ENCODE measurements at places on chromosomes 7 and 10.

DNA sequence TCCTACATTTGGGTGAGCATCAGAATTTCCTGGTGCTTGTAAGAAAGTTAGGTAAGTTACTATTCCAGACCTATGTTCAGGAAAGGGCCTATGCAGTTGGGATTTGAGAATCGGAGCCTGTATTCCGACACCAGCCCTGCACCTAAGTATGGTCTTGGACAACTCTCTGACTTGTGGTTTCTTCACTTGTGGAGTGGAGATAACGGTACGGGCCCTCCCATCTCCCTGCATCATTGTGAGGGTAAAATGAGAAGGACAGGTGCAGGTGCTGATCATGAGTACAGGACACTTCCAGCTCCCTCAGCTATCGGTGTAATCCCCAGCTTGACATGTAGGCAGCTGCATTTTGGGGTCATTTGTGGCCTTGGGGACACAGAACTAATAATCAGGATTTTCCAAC, 138.3 kb upstream of the NAMPT start:
- no peak for DNase-seq

GRCh38 chr7:117088623-117089194, 135.4 kb downstream of the ST7 start:
- no peak for DNase-seq

GRCh38 chr7:34131371-34131770, 226.0 kb downstream of the BMPER start:
- DNase-seq = no peak

DNA sequence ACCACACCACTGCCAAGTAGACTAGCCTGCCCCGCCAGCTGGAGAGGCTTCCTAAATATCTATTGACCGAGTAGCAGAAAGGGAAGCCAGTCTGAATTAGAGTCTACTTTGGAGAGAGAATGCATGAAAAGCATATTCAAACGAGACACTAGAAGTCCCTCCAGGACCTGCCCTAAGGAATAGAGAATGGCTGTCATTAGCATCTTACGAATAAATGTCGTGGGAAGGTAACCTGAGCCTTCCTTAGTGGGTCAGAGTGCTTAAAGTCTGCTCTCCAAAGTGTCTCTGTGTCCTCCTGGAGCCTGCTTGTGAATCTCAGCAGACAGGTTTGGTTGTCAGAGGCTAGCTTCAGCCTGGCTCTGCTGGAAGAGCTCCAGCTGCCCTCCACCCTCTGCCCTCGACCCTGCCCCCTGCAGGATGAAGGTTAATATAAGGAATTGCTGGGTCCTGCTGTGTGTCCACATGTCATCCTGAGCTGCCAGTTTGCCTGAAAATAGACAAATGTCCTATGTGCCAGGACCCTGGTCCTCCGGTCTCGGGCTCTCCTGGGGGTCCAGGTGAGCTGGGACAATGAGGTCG, 33.4 kb downstream of the FAM241B start:
- no peak for DNase-seq

DNA sequence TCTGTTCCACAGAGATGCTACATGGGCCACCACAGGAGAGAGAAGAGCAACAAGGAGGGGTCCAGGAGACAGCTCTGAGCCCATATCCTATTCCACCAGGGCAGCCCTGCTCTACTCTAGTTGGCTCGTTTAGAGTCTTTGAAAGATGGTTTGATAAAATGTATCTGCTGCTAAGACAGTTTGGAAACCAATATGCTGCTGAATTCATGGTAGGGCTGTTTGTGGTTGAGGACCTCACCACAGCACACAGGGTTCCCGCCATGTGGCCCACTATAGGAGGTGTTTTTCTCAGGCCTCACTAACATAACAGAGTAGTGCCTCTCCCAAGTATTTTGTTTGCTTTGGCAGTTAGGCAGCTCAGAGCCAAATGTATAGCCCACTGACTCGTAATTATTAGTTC, 35.8 kb upstream of the ZC3HAV1L start:
- no peak for DNase-seq

DNA sequence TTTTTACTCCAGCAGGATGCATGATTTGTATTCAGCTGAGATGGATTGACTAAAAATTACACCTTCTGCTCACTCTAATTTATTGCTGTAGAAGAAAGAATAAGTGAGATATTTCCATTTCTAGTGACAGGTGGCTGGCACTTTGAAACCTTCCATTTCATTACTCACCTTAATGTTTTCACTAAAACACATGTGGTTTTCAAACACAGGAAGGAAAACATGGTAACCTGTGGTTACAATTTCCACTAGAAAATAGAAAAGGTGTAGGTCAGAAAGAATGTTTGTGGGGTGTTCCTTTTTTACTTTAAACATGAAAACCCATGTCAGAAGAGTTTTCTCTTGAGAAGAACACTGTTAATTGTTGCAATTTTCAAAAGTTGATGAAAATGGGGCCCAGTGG, 12.0 kb upstream of the PRKCQ start:
- DNase-seq = peak; percentile 58

GRCh38 chr7:147771344-147771743, 819.2 kb upstream of the C7orf33 start:
- no peak for DNase-seq

GRCh38 chr10:14550471-14550981, 219.8 kb upstream of the FRMD4A start:
- no peak for DNase-seq

GRCh38 chr7:30804078-30804661, 33.0 kb downstream of the MINDY4 start:
- no peak for DNase-seq

GRCh38 chr7:35729061-35729783, 34.3 kb upstream of the HERPUD2 start:
- DNase-seq = peak; percentile 38

- no peak for DNase-seq
These were observed 1.9 kb downstream of the GATA3 start for GRCh38 chr10:8056378-8056777.

GRCh38 chr7:16813232-16813616, 8.4 kb upstream of the AGR2 start:
- no peak for DNase-seq

GRCh38 chr7:83036721-83037380, 125.8 kb downstream of the PCLO start:
- no peak for DNase-seq

- no peak for DNase-seq
These were observed 179.1 kb upstream of the FZD1 start for GRCh38 chr7:91085175-91085574.

DNA sequence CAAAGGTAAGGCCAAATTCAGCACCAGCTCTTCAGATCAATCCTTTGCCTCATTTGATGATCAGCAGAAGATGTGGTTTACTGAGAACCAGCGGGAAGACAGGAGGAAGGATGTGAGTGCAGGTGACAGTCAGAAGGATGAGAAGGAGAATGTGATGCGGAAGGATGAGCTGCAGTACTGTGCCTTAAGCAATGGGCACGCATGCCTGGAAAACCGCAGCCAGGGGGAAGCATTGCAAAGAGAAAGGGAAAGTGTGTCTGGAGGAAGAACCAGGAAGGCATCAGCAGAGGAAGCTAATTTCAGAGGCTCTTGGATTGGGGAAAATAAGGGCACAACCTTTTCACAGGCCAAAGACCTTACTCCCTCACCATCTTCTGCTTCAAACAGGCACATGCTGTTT, 25.7 kb downstream of the C10orf71 start:
- peak; percentile 5 for DNase-seq

DNA sequence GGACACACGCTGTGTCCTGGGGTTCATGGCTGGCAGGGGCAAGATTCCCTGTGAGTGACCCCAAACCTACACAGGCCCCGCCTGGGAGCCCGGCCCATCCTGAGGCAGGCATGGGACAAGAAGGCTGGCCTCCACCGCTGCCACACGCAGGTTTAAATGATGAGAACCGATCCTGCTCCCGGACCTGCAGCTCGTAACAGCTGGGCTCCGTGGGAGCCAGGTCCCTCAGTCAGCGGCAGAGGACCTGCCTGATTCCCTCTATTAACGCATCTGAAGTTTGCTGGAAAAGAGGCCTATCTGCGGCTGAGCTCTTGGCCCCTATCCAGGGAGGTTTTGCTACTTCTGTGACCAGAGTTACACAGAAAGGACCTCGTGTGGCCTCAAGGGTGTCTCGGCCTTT, 112.3 kb downstream of the VIPR2 start:
- no peak for DNase-seq

DNA sequence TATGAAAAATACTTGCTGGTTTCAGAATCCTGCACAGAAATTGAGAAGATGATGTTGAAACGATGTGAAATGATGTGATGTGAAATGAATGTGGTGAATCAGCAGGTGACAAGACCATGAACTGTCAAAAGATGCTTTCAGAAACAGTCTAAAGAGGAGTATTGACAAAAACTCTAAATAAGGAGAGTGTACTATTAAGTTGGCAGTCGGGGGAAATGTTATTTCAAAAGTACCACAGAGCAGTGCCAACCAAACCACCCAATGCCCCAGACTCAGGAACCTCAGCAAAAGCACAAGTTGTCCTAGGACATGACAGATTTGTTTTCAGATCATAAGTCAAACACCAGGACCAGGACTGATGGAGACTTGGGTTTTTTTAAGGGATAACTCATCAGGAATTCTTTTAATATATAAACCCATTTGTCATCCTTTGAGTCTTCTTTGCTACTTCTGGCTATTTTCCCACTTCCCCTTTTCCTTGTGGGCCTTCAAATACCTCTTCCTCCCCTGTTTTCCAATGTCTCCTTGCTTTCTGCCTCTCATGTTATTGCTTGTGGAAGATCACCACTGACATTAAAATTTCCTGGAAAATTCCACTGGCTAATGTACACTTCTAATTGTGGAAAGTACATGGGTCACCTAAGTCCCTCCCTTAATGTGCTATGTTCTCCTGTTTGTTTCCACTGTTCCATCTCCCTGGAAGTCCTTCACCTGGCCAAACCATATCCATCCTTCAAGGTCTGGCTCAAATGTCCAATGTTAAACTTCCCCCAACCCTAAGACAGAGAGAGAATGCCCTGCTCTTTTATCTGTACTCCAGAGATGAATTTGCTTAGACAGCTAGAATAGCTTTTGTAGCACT, 10.2 kb upstream of the PPP1R3C start:
- DNase-seq = no peak

DNA sequence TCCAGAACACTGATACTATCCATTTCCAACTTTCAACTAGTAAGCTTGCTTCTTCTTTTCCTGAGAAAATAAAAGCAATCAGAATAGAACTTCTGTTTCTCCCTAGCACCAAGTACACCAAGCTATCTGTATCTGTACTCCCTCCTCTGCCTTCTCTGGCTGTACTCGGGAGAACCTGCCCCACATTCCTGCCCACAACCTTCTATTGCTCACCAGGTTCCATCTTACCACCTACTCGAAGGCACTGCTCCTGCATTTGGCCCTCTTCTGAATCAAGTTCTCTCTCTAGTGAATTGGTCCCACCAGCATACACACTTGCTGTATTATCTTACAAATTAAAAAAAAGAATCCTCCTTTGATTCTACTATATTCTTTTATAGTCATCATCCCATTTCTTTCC, 169.6 kb upstream of the PTN start:
- DNase-seq = no peak

- no peak for DNase-seq
These were observed 141.0 kb downstream of the DKK1 start for GRCh38 chr10:52455098-52455497.

- DNase-seq = no peak
These were observed 27.1 kb upstream of the TAS2R16 start for GRCh38 chr7:123022576-123022975.

DNA sequence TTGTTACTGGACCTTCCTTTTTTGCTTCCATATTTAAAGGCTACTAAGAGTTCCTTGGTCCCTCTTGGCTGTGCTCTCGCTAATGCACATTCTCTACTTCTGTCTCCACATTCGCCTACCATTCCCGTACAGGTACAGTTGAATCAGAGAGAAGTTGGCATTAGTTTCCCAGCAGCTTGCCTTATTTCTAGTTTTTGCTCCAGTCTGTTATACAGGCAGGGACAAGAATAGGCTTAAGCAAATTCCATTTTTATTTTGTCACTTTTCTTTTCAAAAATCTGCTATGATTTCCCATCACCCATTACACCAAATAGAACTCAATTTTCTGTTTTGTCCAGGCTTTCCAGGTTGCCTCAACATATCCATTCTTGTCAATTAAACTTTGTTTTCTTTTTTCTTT, 29.9 kb downstream of the DYNC1I1 start:
- DNase-seq = no peak

GRCh38 chr10:17742918-17743317, 9.1 kb upstream of the TMEM236 start:
- DNase-seq = peak; percentile 72

GRCh38 chr7:141114029-141114664, 40.3 kb downstream of the TMEM178B start:
- DNase-seq = no peak

DNA sequence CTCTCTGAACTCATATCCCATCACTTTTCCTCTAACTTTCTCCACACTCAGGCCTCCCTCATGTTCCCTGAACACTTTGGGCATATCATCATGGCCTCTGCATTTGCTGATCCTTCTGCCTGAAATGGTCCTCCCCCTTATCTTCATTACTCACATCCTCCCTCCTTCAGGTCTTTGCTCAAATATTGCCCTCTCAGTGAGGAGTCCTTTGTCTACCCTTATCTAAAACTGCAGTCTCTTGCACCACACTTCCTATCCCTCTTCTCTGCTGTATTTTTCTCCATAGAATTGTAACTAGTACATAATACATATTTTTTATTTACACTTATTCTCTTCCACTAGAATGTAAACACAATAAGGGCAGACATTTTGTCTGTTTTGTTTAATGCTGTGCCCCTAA, 41.7 kb downstream of the DNAJC1 start:
- DNase-seq = no peak

- no peak for DNase-seq
These were observed 7.9 kb upstream of the PAX2 start for GRCh38 chr10:100737355-100738054.

GRCh38 chr7:99562832-99563231, 4.4 kb downstream of the ZNF655 start:
- DNase-seq = no peak

GRCh38 chr7:6448943-6449543, 1.3 kb upstream of the DAGLB start:
- no peak for DNase-seq

- no peak for DNase-seq
These were observed 148.4 kb upstream of the LRGUK start for GRCh38 chr7:133978502-133979295.

GRCh38 chr10:75723319-75723980, 292.0 kb downstream of the LRMDA start:
- DNase-seq = no peak

- DNase-seq = no peak
These were observed 69.8 kb downstream of the MAP3K8 start for GRCh38 chr10:30503700-30504266.

GRCh38 chr10:129560361-129560760, 93.3 kb downstream of the MGMT start:
- DNase-seq = no peak
